ENCODE measurements at places on chromosomes 4 and X.

GRCh38 chr4:25446611-25447010 is 69.5 kb downstream of the ANAPC4 start:
- DNase-seq: no peak

DNA sequence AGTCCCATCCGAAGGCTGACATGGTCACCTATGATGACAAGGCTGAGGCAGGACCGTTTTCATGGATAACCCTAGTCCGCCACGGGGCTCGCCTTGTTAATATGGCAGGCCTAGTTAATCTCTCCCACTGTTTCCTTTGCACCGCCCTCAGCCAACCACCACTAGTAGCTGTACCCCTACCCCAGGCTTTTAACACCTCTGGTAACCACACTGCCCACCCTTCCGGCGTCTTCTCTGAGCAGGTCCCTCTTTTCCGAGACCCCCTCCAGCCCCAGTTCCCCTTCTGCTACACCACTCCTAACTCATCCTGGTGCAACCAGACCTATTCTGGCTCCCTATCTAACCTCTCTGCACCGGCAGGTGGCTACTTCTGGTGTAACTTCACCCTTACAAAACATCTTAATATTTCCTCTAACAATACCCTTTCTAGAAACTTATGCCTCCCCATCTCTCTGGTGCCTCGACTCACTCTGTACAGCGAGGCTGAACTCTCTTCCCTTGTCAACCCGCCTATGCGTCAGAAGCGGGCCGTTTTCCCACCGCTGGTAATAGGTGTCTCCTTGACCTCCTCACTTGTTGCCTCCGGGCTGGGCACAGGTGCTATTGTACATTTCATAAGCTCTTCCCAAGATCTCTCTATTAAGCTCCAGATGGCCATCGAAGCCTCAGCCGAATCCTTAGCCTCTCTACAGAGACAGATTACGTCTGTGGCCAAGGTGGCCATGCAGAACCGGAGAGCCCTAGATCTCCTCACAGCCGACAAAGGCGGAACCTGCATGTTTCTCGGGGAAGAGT is 964.4 kb downstream of the RPA4 start:
- DNase-seq: no peak

DNA sequence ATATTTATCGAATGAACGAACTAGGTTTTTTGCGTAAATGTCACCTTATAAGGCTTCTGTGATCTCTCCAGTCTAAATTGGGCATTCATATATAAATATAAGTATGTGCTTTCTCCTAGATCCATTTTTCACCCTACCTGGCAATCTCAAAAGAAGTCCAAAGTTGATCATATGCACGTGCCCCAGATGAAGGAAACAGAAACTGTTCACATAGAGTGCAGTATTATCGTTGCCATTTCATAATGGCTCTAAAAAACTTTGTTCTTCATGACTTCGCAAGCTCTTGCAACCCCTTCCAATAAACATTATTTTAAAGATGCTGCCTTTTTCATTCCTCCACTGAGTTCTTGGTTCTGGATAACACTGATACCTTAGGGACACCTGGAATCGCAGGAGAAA is 708 bp downstream of the INTS12 start:
- DNase-seq: peak; percentile 5

DNA sequence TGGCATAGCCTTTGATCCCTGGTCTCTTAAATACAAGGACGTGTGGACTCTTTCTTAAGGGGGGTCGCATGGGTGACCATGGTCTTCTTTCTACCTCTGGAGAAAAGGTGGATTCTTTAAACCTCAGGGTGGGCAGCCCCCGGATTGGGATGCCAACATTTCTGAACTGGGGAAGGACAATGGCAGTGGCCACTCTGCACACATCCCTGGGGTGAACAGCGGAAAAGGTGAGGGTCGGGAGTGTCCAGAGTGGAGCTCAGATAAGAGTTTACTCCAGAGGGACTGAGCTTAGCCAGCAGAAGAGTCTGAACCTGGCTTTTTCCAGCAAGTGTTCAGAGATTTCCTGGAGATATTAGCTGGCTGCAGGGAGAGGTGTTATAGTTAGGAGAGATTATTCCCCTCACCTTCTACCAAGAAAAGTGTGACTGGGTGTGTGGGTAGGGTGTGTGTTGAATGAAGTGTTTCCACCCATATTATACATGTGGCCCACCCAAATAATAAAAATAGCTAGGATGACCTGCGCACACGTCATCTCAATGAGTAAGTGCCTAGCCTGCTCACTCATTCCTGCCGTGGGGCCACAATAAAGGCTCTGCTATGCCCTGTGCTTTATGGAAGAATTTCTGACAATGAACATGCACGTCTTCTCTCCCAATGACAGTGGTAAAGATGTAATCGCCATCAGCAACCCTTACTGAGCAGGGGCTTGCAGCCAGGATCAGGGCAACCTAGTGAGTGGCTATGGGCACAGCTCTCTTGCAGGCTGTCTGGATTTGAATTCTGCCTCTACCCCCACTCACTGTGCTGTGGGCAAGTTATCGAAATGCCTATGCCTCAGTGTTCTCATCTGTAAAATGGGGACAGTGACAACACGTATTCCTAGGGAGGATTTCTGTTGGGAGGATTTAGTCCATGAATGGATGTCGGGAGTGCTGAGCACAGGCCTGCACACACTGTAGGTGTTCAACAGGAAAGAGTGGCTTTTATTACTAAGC is 76.6 kb downstream of the SLC2A9 start:
- DNase-seq: no peak

DNA sequence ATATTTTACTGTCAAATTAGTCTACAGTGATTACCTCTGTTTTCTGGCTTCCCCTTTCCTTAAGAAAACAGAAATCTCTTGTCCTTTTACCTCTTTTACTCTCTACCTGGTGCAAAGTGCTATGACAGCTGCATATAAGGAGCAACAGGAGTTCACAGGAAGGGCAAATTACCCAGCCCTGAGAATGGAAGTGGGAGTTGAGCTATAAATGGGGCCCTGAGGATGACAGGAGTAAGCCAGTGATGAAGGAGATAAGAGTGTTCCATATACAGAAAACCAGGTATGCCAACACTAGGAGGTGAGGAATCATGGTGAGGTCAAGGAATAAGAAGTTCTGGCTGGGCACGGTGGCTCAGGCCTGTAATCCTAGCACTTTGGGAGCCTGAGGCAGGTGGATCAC is 4.5 kb upstream of the HSD17B13 start:
- DNase-seq: no peak

DNA sequence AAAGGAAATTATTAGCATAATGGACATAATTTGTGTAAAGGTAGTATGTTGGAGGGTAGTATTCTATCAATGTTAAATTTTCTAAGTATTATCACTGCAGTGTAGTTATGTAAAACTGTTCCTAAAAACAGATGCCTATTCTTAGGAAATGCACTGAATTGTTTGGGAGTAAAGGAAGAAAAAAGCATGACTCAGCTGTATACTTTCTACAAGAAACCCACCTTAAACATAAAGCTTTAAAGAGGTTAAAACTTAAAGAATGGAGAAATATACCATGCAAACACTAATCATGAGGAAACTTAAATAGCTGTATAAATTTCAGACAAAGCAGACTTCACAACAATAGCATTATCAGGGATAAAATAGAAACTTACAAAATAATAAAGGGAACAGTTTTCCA is 292.9 kb downstream of the ANTXR2 start:
- no peak for DNase-seq

- no peak for DNase-seq
Observed at GRCh38 chrX:112746812-112747595, 67.3 kb upstream of the LHFPL1 start.

DNA sequence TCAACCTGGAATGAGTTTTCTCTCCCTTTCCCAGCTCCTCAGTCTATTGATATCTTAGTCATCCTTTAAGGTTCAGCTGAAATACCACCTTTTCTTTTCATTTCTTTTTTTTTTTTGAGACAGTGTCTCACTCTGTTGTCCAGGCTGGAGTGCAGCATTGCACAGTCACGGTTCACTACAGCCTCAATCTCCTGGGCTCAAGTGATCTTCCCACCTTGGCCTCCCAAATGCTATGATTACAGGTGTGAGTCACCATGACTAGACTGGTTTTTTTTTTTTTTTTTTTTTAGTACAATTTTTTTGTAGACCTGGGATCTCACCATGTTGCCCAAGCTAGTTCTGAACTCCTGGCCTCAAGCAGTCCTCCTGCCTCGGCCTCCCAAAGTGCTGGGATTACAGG is 28.9 kb downstream of the AFF1 start:
- DNase-seq: peak; percentile 20

DNA sequence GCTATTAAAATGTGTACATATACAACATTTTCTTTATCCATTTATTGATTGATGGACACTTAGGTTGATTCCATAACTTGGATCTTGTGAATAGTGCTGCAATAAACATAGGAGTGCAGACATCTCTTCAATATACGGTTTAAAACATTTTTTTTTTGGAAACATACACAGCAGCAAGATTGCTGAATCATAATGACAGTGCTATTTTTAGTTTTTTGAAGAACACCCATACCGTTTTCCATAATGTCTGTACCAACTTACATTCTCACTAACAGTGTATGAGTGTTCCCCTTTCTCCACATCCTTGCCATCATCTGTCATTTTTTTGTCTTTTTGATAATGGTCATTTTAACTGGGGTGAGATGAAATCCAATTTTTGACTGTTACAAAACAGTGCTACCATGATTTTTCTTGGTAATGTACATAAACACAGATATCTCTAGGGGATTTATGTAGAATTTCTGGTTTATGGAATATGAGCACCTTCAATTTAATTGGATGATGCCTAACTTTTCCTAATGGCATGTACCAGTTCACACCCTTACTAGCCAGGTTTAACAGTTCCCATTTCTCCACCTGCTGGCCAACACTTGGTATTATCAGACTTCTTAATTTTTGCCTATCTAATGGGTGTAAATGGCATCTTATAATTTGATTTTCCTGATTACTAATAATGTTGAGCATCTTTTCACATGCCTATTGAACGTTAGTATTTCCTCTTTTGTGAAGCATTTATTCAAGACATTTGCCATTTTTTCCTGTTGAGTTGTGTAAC is 21.0 kb upstream of the TMSB15B start:
- DNase-seq: peak; percentile 48

- DNase-seq: no peak
Observed at GRCh38 chrX:17471121-17471520, 96.1 kb downstream of the NHS start.

DNA sequence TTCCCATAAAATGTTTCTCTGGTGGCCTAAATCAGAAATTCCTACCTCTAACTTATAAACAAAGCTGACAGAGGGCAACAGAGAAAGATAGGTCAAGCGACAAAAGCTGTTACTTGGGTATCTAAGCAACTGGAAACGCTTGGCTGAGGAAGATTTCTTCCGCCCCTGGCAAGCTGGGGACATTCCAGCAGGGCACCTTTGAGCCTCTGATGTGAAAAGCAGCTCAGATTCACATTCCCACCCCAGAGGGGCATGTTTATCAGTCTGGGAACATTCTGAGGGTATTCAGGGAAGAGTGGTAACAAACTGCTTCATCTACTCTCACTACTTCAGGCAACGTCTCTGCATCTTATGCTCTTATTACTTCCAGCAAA is 3.5 kb upstream of the CDS1 start:
- no peak for DNase-seq

GRCh38 chr4:63459329-63459728 is 949.9 kb downstream of the TECRL start:
- no peak for DNase-seq

GRCh38 chrX:71637253-71637618 is 18.9 kb upstream of the CXCR3 start:
- peak; percentile 12 for DNase-seq

DNA sequence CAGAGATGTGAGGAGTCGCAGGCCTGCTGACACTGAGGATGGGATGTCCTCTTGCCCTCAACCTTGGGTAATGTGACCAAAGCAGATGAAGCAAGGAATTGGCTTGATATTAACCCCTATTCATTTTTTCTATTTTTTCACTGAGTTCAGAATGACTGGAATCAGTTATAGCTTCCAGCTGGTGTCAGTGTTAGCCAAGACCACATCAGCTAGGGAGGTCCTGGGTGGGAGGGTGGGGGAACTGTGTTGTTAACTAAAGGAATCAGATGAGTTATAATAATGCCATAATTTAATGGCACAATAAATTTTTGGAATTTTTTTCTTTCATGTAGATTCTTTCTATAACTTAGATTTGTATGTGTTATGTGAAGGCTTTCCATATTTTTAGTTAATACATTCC is 91.9 kb downstream of the EGF start:
- DNase-seq: no peak

DNA sequence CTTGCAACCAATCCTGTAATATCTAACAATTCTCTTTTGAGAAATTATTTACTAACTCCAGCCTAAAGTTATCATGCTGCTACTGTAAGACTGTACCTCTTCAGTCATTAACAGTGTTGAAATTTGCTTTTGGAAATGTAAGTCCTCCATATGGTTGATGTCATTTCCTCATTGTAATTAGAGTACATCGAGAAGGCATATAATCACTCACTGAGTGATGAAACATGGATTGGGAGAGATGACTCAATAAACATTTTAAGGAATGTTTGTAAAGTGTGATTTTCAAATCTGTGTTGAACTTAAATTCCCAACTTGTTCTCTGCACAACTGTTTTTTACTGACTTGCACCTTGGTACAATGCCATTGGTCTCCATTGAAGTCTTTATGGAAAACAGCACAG is 61.2 kb downstream of the HMGB2 start:
- no peak for DNase-seq

DNA sequence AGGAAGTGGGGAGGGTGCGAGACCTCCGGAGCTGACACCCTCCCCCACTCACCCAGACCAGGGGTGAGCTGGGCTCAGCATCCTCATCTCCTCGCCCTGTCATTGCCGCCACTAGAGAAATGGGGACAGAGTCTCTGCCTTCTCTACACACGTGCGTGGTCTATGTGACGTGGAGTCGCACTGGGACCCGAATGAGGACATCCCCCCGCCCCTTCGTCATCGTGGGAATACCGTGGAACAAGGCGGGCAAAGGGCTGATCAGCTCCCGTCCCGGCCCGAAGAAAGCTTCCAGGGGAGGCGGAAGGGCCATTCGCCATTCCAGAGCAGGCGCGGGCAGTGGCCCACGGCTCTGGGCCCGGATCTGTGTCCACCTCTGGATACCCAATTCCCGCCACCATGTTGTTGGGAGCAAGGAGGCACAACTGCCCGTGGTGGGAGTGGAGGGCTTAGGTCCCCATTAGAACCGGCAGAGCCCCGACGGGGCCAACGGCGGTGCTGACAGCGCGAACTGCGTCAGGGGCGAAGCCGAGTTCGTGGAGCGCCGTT is 12.0 kb downstream of the HMX1 start:
- DNase-seq: no peak

GRCh38 chrX:122583551-122583950 is 600.5 kb upstream of the GRIA3 start:
- DNase-seq: no peak

DNA sequence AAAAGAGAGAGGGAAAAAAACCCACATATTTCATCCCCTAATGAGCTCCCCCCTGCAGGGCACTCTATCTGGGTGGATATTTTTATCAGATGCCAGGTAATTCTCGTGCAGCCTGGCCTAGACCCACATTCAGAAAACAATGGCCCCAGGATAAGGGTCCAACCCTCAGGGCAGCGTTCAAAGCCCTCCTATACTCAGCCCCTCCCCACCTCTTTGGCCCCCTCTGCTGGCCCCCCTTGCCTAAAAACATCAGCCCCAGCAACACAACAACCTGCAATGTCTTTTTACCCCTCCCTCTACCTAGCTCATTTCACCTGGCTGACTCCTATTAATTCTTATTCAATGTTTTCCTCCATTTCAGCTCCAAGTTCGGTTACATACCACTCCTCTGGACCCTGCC is 145.4 kb upstream of the MED14 start:
- DNase-seq: no peak
